IMR-90 (cell line): ENCODE measurements at places on chromosomes 7 and 10. TPM values are rescaled to one million over a fixed set of nuclear protein-coding genes. Genes with fewer than 3 reads are reported as not detected.

- no peaks in the 10 kb centered on the region for H3K4me1 ChIP-seq
- H3K4me3 ChIP-seq, result no peak overlapping the region
- no peaks in the 10 kb centered on the region for H3K36me3 ChIP-seq
- H3K27ac ChIP-seq, result no peak overlapping the region
- H3K27me3 ChIP-seq, result no peaks in the 10 kb centered on the region
- no peak for DNase-seq
Measured at GRCh38 chr7:70334295-70334694, 736.0 kb downstream of the AUTS2 start.

DNA sequence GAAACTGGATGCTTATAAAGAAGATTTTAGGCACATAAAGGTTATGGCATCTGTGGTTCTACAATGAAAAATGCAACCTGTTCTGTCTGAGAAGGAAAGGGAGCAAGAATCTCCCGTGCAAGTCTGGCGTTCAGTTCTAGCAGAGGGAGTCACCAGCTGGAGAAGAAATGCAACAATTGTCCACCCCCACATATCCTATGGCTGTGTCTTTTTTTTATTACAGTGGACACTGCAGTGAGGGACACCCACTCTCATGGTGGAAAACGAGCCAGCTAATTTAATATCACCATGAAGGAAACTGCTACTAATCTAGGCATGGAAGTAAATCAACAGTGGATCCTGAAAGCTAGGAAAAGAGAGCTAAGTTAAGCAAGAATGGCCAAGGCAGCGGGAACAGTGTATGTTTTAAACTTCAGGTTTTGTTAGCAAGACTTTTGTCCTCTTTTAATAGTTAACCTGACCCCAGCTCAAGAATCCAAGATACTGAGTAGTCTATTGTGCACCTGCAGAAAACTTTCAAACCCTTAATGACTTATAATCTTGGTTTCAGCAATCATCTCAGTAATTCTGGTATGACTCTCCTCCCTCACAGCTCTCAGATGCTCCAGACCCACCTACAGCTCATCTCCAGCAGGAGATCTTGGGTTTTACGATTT, 149.3 kb downstream of the FGFR2 start:
- DNase-seq, result no peak
- no peaks in the 10 kb centered on the region for H3K4me1 ChIP-seq
- no peak overlapping the region for H3K4me3 ChIP-seq
- H3K27me3 ChIP-seq, result no peaks in the 10 kb centered on the region
- no peak overlapping the region for H3K27ac ChIP-seq

SPRN gene
- total RNA-seq, result 0.28 and 0.36 TPM in 2 replicates

- H3K27me3 ChIP-seq, result no peaks in the 10 kb centered on the region
- H3K27ac ChIP-seq, result no peak overlapping the region
- no peak overlapping the region for H3K4me3 ChIP-seq
- no peaks in the 10 kb centered on the region for H3K36me3 ChIP-seq
- no peaks in the 10 kb centered on the region for H3K4me1 ChIP-seq
Measured at GRCh38 chr10:1216574-1217236, 160.5 kb downstream of the WDR37 start.

DNA sequence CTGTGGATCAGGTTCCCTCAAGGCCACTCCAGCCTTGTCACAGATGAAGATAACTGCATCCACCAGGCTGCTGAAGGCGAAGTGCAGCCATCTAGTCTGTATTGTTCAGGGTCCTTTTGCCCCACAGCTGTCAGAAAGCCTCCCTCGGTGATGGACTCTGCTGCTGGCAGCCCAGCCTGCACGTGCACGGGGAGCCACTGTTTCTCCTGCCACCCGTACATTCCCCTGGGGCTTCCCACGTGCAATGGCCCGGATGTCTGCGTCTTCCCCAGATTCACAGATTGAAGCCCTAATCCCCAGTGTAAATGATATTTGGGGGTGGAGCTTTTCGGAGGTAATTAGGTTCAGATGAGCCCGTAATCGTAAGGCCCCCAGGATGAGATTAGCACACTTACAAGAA, 46.6 kb upstream of the VIPR2 start:
- H3K27ac ChIP-seq, result no peak overlapping the region
- no peaks in the 10 kb centered on the region for H3K4me1 ChIP-seq
- H3K27me3 ChIP-seq, result no peaks in the 10 kb centered on the region
- H3K4me3 ChIP-seq, result no peak overlapping the region

CPXM2 gene
- not detected in 2 replicates for total RNA-seq

- no peak overlapping the region for H3K27ac ChIP-seq
- no peaks in the 10 kb centered on the region for H3K36me3 ChIP-seq
- H3K4me3 ChIP-seq, result no peak overlapping the region
- no peaks in the 10 kb centered on the region for H3K27me3 ChIP-seq
Measured at GRCh38 chr7:104550362-104550761, 222.0 kb downstream of the LHFPL3 start.

GRCh38 chr10:25682203-25682851, 251.7 kb upstream of the MYO3A start:
- no peak overlapping the region for H3K4me3 ChIP-seq
- H3K27ac ChIP-seq, result no peak overlapping the region
- H3K27me3 ChIP-seq, result no peaks in the 10 kb centered on the region
- DNase-seq, result no peak
- no peaks in the 10 kb centered on the region for H3K36me3 ChIP-seq

GRCh38 chr10:16737420-16737819, 79.8 kb downstream of the RSU1 start:
- no peak for DNase-seq
- no peak overlapping the region for H3K27ac ChIP-seq
- no peaks in the 10 kb centered on the region for H3K27me3 ChIP-seq
- no peaks in the 10 kb centered on the region for H3K4me1 ChIP-seq
- no peak overlapping the region for H3K4me3 ChIP-seq

EVX1 gene
- total RNA-seq, result not detected in 2 replicates
